ENCODE measurements at places on chromosomes 3 and 15.

GRCh38 chr3:187946163-187946691 is 201.0 kb upstream of the BCL6 start:
- DNase-seq: no peak

GRCh38 chr15:90049666-90050604 is 48.8 kb downstream of the ZNF710 start:
- DNase-seq: no peak

DNA sequence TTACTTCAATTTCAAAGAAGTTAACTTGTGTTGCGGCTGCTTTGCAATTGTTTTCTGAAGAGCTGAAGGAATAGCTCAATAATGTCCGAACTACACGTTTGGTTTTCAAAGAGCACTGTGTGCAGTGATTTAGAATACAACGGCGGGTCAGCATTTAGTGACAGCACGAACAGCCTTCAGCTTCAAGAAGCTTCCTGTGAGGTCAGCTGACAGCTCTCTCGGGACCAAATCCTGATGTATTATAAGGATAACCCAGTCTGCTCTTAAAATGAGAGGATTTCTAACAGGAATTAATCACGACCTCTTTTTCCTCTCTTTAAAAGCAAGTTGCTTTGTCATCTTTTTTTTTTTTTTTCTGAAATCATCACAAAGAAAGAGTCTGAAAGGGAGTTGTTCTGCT is 97.9 kb upstream of the UNC13C start:
- no peak for DNase-seq

DNA sequence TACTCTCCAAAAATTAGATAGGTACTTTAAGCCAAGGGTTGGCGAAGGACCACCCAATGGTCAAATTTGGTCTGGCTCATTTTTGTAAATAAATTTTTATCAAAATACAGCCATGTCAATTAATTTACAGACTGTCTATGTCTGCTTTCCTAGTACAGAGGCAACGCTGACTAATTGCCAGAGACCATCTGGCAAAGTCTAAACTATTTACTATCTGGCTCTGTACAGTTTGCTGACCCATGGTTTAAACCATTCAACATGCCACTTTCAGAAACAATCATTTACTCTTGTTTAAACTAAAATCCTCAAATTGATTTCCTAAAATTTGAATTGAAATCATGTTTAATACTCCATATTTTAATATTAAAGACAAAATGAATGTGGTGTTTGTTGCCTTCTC is 25.9 kb downstream of the CBLB start:
- DNase-seq: no peak

DNA sequence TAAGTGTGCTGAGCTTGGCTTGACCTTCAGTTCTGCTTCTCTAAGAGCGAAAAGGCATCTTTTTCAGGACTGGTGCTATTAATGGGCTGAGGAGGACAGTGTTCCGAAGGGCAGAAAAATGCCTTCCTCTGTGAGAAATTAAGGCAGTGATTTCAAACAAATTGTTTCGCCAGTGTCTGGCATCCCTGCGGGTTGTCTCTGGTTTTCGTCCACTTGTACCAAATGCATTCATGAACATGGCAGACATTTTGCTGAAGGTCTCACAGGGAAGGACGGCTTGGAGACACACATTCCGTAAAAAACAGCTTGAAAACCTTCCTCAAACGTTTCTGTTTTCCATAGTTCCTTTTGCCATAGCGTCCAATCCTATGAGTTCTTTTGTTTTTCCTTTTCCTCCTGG is 57.1 kb downstream of the CEMIP start:
- DNase-seq: no peak

Data from endothelial cell of umbilical vein (primary cell).